ENCODE measurements at places on chromosomes 3 and 15. TPM values are rescaled to one million over a fixed set of nuclear protein-coding genes. Genes with fewer than 3 reads are reported as not detected.
A peak's percentile ranks its signal among the peaks of the same experiment; 100 is the strongest.

- H3K27me3 ChIP-seq = no peaks in the 10 kb centered on the region
- H3K36me3 ChIP-seq = no peaks in the 10 kb centered on the region
- no peaks in the 10 kb centered on the region for H3K4me1 ChIP-seq
- no peak overlapping the region for H3K27ac ChIP-seq
Observed at GRCh38 chr3:155218462-155218861, 75.0 kb downstream of the STRIT1 start.

GRCh38 chr3:53726643-53727042 lies 119.6 kb downstream of the CHDH start:
- no peak overlapping the region for H3K4me3 ChIP-seq
- no peaks in the 10 kb centered on the region for H3K27me3 ChIP-seq
- DNase-seq = no peak
- H3K36me3 ChIP-seq = no peaks in the 10 kb centered on the region

DNA sequence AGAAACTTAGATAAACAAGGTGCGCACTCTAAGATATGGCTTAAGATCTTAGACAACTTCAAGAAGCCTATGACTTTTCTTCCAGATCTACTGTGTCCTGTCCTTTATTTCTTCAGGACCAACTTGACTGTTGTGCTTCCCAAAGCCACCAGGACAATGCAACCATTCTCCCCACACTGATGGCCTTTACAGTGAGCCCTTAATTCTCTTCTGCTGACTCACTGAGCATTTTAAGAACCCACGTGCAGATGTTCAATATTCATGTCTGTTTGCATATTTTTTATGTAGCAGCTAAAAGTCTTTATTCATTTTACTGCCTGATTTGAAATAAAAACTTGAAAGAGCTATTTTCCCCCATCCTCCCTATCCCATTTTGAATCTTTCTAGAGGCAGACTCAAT lies 103.3 kb upstream of the SLC2A2 start:
- no peaks in the 10 kb centered on the region for H3K4me1 ChIP-seq
- H3K4me3 ChIP-seq = no peak overlapping the region
- no peaks in the 10 kb centered on the region for H3K27me3 ChIP-seq
- no peaks in the 10 kb centered on the region for H3K36me3 ChIP-seq
- no peak for DNase-seq

SERPINI2 gene
- not detected for total RNA-seq

DNA sequence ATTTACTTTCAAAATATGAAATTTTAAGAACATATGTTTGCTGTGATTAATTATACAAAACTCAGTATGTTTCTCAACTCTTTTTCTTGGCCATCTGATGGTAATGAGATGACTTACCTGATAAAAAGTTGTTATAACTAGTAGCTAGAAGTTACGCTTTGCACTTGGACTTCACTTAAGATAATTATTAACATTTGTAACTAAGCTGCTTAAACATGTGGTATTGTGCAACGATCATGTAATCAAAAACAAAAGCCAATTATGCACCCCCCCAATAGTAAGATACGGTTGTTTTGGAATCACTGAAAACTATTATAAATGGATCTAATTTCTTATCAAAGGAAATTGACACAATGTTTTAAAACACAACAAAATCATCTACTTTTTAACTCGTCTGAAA lies 342.9 kb downstream of the CNTN3 start:
- no peak for DNase-seq
- H3K4me1 ChIP-seq = no peaks in the 10 kb centered on the region
- no peak overlapping the region for H3K27ac ChIP-seq
- no peaks in the 10 kb centered on the region for H3K36me3 ChIP-seq

PIF1 gene
- 2.8 TPM for total RNA-seq

DNA sequence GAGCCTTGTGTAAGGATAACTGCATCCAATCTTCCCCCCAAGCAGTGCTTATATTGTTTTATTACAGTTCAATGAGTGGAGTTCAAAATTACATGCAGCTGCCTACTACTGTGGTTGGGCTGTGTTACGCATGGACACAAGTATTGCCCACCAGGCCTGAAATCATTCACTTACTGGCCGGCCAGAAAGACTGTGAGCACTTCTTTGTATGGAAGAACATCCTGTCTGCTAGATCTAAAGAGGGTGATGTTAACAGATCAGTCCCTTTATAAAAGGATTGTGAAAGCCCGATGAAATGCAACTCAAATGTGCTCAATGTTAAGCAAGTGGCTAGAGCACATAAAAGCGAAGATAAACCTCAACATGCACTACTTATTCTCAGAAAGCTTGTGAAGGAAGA lies 132.5 kb downstream of the FOXP1 start:
- DNase-seq = no peak
- H3K4me3 ChIP-seq = no peak overlapping the region
- H3K4me1 ChIP-seq = peaks cover 88% of the 10 kb centered on the region
- H3K27me3 ChIP-seq = no peaks in the 10 kb centered on the region
- no peaks in the 10 kb centered on the region for H3K36me3 ChIP-seq

CLDN16 gene
- not detected for total RNA-seq

GRCh38 chr3:165389064-165389463 lies 192.9 kb upstream of the SLITRK3 start:
- H3K4me3 ChIP-seq = no peak overlapping the region
- H3K27me3 ChIP-seq = no peaks in the 10 kb centered on the region
- no peaks in the 10 kb centered on the region for H3K36me3 ChIP-seq
- no peak overlapping the region for H3K27ac ChIP-seq
- H3K4me1 ChIP-seq = no peaks in the 10 kb centered on the region
- DNase-seq = no peak

SENP7 gene
- total RNA-seq = 50.3 TPM

- no peak overlapping the region for H3K4me3 ChIP-seq
- no peaks in the 10 kb centered on the region for H3K36me3 ChIP-seq
Observed at GRCh38 chr3:67087788-67088187, 89.7 kb downstream of the KBTBD8 start.

MUC4 gene
- total RNA-seq = 0.24 TPM

TMEM207 gene
- total RNA-seq = not detected

DNA sequence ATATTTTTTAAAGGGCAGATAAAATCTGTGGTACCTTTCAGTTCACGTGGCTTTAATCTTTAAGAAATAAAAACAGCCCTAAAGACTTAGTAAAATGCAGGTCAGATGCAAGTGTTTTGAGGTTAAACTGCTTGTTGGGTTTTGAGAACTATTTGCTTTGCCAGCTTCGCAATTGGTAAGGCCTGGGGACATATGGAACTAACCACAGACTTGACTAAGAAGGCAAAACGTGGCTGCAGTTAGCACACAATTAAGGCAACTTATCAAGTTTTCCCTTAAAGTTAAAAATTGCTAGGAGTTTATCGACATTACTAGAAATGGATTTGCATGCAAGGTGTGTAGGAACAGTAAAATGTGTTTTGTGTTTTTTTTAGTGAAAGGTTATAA lies 206.9 kb downstream of the ZNF385D start:
- no peaks in the 10 kb centered on the region for H3K27me3 ChIP-seq
- DNase-seq = no peak
- no peaks in the 10 kb centered on the region for H3K4me1 ChIP-seq
- no peaks in the 10 kb centered on the region for H3K36me3 ChIP-seq
- no peak overlapping the region for H3K27ac ChIP-seq
- H3K4me3 ChIP-seq = no peak overlapping the region

DNA sequence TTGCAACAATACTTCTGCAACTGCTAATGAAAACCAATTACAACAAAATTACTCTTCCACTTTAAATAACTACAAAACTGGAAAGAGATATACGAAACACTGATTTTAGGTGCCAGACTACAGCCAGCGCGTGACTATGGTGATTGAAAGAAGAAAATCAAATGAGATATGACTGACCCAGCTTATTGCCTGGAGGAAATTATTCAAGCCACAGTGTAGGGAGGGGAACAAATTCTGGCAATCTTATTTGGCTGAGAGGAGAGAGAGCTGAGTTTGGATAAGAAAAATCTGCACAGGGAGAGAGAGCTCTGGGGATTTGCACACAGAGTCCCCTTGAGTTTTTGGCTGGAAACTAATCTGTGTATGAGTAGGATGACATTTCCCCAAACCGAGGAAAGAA lies 470.3 kb upstream of the FRG2C start:
- no peaks in the 10 kb centered on the region for H3K4me1 ChIP-seq
- DNase-seq = no peak
- H3K27ac ChIP-seq = no peak overlapping the region
- H3K4me3 ChIP-seq = no peak overlapping the region
- no peaks in the 10 kb centered on the region for H3K36me3 ChIP-seq
- H3K27me3 ChIP-seq = no peaks in the 10 kb centered on the region

DNA sequence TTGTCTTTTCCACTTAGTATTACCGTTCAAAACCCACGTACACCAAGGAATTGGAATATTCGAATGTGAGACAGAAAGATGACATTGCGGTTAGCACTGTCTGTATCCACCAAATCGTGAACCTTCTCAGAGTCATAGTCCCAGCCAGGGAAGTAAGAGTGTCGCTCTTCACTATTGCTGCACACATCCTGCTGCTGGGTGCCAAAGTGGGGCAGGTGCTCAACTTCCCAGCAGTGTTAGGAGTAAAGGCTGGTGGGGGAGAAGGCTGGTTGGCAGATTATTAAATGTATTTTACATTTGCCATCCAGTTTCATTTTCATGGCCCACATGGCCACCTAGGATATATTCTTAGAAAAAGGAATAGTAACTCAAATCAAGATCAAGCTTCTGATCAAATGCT lies 65.1 kb downstream of the PTPRG start:
- H3K36me3 ChIP-seq = no peaks in the 10 kb centered on the region
- H3K4me1 ChIP-seq = no peaks in the 10 kb centered on the region
- no peak overlapping the region for H3K27ac ChIP-seq
- DNase-seq = no peak

- H3K4me1 ChIP-seq = peaks cover 12% of the 10 kb centered on the region
- H3K4me3 ChIP-seq = no peak overlapping the region
- H3K27me3 ChIP-seq = no peaks in the 10 kb centered on the region
- peak; percentile 45 for DNase-seq
- H3K36me3 ChIP-seq = no peaks in the 10 kb centered on the region
Observed at GRCh38 chr3:19644405-19644804, 289.6 kb downstream of the EFHB start.

- H3K36me3 ChIP-seq = no peaks in the 10 kb centered on the region
- H3K27me3 ChIP-seq = no peaks in the 10 kb centered on the region
- no peak overlapping the region for H3K4me3 ChIP-seq
- H3K27ac ChIP-seq = no peak overlapping the region
Observed at GRCh38 chr3:191455257-191455952, 5.6 kb upstream of the PYDC2 start.

IQCH gene
- total RNA-seq = 2.2 TPM

SNX22 gene
- total RNA-seq = 43.0 TPM

DNA sequence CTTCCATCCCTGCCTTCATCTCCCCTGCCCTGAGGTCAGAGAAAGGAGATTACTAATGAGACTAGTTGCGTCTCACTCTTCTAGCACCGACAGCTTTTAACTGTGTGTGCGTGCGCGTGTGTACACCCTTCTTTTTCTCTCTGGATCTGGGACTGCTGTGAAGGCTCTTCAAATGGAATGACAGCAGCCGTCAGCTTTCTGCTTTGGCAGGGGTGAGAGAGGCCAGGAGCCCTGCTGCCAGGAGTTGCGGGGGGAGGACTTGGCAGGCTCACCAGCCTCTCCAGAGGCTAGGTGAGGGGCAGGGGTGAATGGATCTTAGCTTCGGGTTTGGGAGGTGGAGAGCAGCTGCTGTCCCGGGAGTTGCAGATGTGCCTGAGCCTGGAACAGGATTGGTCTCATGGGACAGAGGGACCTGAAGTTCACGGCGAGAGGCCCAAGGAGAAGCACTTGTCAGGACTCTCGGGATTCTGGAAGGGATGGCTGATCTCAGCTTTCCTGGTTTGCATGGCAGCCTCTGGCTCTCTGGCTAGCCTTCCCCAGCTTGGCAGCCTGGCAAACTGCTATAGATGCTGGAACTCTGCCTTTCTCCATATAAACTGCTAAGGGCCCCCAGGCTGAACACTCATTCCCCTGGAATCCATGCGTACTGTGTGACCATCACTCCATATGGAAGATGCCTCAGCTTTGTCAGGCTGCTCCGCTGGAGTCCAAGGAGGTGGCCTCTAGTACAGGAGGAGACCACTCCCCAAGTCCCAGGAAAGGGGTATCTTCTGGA lies 16.6 kb downstream of the TEX264 start:
- no peak overlapping the region for H3K4me3 ChIP-seq
- H3K36me3 ChIP-seq = peaks cover 68% of the 10 kb centered on the region
- DNase-seq = no peak
- peak overlapping the region; percentile 87 for H3K27ac ChIP-seq

DNA sequence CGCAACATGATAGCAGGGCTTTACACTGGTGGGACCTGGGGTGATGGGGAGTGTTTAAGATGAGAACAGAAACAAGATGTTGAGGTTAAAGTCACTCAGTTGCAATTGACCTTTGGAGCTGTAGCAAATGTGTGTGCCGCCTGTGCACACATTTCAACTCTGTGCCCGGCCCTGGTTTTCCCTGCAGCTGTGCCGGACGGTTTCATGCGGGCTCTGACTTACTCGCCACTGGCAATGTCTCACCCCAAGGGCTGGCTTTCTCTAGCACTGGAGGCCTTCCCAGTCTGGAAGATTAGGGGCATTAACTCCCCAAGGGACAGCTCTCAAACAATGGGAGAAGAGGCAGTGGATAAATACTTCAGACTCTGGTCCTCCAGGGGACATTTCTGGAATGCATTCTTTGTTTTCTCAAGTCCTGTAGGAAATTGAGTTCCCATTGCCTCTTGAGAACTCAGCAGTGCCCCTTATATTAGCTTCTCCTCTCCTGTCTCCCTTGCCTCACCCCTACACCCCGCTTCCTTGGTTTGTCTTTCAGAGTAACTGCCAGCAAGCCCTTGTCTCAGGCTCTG lies 152.5 kb downstream of the EDEM1 start:
- no peaks in the 10 kb centered on the region for H3K27me3 ChIP-seq
- no peaks in the 10 kb centered on the region for H3K36me3 ChIP-seq
- H3K4me1 ChIP-seq = no peaks in the 10 kb centered on the region
- no peak for DNase-seq

RLBP1 gene
- not detected for total RNA-seq

- no peaks in the 10 kb centered on the region for H3K36me3 ChIP-seq
- no peak overlapping the region for H3K27ac ChIP-seq
- no peak for DNase-seq
- no peaks in the 10 kb centered on the region for H3K27me3 ChIP-seq
Observed at GRCh38 chr3:180804916-180805315, 107.6 kb upstream of the FXR1 start.

UACA gene
- 2.7 TPM for total RNA-seq

GRCh38 chr3:78855190-78855589 lies 912.6 kb downstream of the ROBO1 start:
- no peaks in the 10 kb centered on the region for H3K27me3 ChIP-seq
- H3K36me3 ChIP-seq = no peaks in the 10 kb centered on the region
- H3K4me1 ChIP-seq = no peaks in the 10 kb centered on the region
- no peak for DNase-seq

CYP1A2 gene
- total RNA-seq = not detected

GRCh38 chr15:55589287-55589686 lies 1.1 kb upstream of the PYGO1 start:
- peaks cover 41% of the 10 kb centered on the region for H3K27me3 ChIP-seq
- no peak for DNase-seq
- H3K4me1 ChIP-seq = peaks cover 9% of the 10 kb centered on the region

GRCh38 chr15:85718981-85719380 lies 75.7 kb downstream of the KLHL25 start:
- H3K4me1 ChIP-seq = no peaks in the 10 kb centered on the region
- no peaks in the 10 kb centered on the region for H3K27me3 ChIP-seq
- H3K36me3 ChIP-seq = peaks cover 16% of the 10 kb centered on the region
- no peak for DNase-seq

Measured in B cell (primary cell).